ENCODE measurements at places on chromosomes 1 and 21. TPM values are rescaled to one million over a fixed set of nuclear protein-coding genes. Genes with fewer than 3 reads are reported as not detected.

The CELA3A gene
- total RNA-seq = 0.74 TPM

The ETV3L gene
- total RNA-seq = not detected

The ALX3 gene
- total RNA-seq = not detected

The OR2T11 gene
- not detected for total RNA-seq

The LCE3E gene
- total RNA-seq = not detected

The KCNJ15 gene
- total RNA-seq = 1.2 TPM

The CELA2A gene
- total RNA-seq = not detected

DNA sequence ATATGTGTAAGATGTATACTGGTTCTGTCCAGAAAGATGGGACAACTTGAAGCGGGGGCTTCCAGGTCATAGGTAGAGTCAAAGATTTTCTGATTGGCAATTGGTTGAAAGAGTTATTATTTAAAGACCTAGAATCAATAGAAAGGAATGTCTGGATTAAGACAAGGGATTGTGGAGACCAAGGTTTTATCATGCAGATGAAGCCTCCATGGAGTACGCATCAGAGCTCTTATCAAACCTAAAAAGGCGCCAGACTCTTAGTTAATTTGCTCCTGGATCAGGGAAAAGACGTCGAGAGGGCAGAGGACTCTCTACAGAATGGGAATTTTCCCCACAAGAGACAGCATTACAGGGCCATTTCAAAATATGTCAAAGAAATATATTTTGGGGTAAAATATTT is 23.7 kb upstream of the ETV3 start:
- no peak for DNase-seq

DNA sequence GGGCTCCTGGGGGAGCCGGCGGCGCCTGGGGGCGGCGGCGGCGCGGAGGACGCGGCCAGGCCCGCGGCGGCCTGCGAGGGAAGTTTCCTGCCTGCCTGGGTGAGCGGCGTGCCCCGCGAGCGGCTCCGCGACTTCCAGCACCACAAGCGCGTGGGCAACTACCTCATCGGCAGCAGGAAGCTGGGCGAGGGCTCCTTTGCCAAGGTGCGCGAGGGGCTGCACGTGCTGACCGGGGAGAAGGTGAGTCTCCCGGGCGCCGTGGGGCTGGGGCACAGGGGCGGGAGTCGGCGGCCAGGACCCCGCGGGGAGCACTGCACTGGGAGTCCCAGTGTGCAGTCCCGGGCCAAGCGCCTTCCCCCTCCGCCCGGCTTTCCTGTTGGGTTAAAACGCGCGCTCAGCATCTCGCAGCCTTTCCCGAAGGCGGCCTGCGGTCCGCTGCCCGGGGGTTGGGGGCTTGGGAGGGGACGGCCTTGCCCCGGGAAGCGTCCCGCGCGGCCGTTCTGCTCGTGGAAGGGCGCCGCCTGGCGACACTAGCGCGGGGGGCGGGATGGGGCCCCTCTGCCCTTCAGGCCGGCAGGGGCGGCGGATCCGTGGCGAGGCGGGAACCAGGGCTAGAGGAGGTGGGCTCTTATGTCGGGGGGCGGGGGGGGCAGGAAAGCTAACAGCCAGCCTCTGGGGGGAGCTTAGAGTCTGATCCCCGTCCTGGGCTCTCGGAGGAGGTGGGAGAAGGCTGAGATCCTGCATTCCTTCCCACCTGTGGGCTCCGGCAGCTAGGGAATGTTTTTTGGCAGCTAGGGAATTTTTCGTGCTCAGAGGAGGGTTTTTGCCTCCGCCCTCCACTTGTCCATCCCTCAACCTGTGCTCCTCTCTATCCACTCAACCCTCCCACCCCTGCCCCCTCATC is 1.1 kb downstream of the HUNK start:
- DNase-seq = peak; percentile 38

DNA sequence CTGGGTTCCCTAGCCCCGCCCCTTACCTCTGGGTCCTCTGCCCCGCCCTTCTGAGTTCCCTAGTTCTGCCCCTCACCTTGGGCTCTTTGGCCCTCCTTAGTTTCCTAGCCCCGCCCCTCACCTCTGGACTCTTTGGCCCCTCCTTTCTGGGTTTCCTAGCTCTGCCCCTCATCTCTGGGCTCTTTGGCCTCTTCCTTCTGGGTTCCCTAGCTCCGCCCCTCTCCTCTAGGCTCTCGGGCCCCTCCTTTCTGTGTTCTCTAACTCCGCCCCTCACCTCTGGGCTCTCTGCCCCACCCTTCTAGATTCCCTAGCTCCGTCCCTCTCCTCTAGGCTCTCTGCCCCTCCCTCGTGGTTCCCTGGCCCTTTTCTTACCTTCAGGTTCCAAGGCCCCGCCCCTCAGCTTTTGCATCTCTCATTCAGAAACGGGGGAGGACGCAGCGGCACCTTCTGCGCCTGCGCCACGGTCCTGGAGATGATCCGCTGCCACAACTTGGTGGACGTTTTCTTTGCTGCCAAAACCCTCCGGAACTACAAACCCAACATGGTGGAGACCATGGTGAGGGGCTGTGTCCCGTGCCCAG is 88.5 kb downstream of the PTPRU start:
- no peak for DNase-seq

DNA sequence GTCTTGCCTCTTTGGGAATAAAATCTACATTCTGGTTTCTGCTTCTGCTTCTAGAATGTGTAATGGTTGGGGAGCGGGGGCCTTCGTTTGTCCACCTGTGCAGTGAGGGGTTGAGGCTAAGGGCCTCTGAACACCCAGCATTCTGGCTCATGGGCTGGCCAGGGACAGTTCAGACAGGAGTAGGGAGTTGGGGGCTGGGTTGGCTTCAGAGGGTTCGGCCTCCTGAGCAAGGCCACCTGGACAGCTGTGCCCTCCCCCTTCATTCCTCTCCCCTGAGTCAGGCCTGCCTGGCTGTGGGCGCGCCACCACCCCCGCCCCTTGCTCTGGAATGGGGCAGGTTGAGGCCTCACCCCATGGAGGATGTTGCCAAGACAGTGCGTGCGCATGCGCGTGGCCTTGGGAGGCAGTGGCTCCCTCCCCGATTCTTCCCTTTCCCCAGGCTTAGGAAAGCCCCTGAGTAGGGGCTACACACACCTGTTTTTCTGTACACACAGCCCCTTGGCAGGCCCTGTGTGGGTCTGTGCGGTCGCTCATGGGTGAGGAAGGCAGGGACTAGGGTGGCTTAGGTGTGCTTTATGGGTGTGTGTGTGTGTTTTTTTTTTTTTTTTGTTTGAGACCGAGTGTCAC is 57.0 kb downstream of the YARS1 start:
- peak; percentile 67 for DNase-seq

- DNase-seq = peak; percentile 79
Measured at GRCh38 chr1:210407207-210407886, 78.6 kb downstream of the HHAT start.

DNA sequence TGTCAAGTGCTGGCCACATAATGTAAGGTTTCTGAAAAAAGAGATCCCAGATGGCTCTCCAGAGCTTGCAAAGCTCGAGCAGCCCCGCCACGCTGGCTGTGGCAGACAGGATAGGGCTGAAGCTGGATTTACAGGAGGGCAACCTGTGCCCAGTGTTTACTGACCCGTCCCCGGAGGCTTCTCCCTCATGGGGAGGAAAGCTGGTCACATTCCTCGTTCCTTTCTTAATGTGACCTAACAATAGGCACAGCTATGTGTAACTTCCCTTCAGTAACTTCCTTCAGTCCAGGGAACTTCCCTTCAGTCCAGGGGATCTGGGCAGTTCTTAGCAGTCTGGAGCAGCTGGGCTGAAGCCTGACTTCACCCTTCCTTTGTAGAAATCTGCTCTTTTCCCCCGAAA is 7.7 kb downstream of the SLFNL1 start:
- no peak for DNase-seq

GRCh38 chr1:69157046-69157756 is 410.5 kb upstream of the LRRC7 start:
- DNase-seq = no peak

DNA sequence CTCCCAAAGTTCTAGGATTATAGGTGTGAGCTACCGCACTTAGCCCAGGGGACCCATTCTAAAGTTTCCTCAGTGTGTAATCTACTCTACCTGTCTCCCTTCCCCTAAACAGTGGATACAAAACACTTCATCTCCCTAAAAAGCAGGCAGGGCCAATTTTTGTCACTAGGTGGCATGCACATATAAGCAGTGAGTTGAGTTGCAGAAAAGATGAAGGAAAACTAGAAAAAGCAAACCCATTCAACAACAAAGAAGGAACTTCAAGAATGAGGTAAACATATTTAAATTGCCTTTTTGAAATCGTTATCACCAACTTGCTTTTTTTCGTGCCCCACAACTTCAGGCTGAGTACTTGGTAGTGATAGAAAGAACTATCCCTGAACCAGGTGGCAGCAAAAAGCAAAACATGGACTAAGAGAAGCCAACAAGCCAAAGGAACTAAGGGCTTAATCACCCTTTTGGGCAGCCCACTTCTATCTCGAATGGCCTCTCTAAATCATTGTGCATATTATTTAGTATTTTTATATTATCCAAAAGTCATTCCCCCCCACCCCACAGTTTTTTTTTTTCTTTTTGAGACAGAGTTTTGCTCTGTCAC is 19.7 kb upstream of the ALDH9A1 start:
- DNase-seq = no peak

- DNase-seq = no peak
Measured at GRCh38 chr1:30842697-30843354, 65.7 kb downstream of the SDC3 start.

DNA sequence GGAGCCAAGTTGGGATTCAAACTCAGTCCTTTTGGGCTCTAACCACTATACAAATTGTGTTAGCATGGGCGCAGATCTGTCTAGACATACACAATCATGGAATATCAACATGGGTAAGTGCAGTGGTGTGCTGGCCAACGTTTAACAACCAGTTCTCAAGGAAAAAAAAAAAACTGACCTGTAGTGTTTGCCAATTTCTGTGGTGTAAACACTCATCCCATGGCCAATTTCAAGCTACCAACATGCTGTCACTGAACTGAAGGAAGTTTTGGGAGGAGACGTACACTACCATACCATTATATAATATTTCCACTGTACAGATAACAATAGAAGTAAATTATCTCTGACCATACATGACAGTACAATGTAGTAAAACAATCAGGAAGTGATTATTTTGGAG is 3.2 kb downstream of the TCEA3 start:
- DNase-seq = no peak

- DNase-seq = no peak
Measured at GRCh38 chr21:31298618-31299269, 45.3 kb downstream of the TIAM1 start.

DNA sequence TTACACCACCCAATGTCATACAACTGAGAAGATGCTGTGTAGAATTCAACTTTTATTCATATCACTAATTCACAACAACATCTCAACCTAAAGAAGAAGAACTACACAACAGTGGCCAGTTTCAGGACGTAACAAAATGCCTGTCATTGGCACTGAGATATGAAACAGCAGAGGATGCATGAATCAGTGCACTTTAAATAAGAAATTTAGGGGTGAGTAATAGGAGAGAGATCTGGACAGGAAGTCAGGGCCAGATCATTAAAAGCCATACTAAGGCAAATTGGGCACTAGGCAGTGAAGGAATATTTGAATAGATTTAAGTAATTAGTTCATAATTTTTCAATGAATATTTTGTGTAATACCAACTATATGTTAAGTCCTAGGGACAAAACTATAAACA is 510.5 kb downstream of the PLPP3 start:
- DNase-seq = no peak

DNA sequence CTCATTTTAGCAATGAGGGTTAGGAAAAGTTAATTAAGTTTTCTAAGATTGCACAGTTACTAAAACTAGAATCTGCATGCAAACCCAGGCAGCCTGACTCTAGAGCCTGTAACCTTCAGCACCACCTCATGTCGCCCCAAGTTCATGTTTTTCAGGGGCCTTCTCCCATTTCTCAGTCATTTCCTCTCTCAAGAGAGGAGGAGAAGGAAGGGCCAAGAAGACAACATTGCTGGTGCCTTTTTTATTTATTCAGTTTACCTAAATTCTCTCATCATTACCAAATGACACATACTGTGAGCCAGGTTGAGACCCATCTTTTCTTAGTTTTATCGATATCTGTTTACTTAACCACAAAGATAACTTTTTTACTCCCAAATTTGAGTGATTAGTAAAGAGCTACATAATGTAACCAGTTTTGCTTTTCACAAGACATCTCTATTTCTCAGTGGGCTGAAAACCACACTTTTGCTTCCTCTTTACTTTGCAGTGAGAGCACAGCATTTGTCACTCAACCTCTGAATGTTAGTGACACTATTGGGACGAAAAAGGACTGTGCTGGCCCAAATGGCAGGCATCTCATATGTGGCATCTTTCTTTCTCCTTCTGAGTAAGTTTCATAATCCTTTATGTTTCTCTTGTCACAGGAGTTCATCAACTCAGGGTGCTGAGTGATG is at the start of gene CD101:
Gene CD101, plus strand, starts transcription at position 507 of the 674 bp plus-strand sequence. Its CDS starts 58 bp downstream, at position 565.
- DNase-seq = no peak

GRCh38 chr1:32967888-32968568 is 3.4 kb upstream of the RNF19B start:
- no peak for DNase-seq

GRCh38 chr1:25494952-25495351 is 48.5 kb upstream of the LDLRAP1 start:
- no peak for DNase-seq

GRCh38 chr1:18637962-18638834 is 7.6 kb downstream of the PAX7 start:
- DNase-seq = no peak

DNA sequence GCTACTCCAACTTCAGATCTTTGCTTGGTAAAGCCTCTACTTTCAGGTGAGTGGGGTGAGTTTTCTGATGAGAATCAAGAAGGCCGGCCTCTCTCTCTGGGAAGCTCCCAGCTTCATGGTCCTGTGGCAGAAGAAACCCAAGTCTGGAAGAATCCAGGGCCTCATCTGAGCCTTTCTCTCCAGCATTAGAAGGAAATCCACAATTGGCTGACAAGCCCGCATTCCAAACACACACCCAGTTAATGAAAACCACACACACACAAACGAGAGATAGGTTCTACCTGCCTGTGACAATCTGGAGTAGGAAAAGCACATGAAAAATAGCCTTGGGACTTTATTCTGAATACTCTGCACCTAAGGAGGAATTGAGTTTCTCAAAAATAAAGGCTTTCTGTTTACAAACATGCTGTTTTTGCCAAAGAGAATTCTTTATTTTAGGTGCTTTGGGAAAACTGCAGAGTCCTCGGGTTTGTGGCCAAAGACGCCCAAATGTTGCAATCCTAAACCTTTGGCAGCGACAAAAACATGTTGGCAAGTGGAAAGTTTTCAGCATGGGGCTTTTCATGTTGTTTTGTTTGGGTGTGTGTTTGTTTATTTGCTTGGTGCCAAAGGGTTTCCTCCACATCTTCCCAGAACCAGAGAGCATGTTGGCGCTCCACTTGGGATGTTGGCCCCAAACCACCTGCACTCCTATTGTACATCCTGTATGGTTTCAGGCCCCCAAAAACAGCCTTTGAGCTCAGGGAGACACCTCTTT is 216.2 kb downstream of the SETD4 start:
- DNase-seq = no peak

GRCh38 chr1:151327903-151328674 is 873 bp upstream of the PI4KB start:
- DNase-seq = no peak

DNA sequence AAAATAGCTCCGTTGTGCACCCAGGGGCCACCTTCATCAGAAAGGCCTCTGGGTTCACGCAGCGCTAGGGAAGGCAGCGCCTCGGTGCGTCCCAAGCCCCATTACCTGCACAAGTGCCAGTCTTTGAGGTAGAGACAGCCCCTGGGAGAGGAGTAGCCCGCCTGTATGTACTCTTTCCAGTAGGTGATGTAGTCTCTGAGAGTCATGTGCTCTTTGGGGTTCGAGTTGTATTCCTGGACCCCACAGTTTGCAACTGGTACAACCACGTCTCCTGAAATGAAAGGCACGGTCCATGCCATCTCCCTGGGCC is 601 bp downstream of the JMJD4 start:
- DNase-seq = no peak

- DNase-seq = peak; percentile 25
Measured at GRCh38 chr1:202807926-202808757, at the start of gene KDM5B. Gene KDM5B, minus strand, starts transcription at chr1:202808421. Its CDS starts 116 bp downstream, at chr1:202808305.

GRCh38 chr1:21871943-21872342 is 59.9 kb downstream of the LDLRAD2 start:
- no peak for DNase-seq
